CD4-positive, alpha-beta T cell treated with Interleukin-17A for 1 hour (primary cell): ENCODE measurements at places on chromosomes 4 and X.
A peak's percentile ranks its signal among the peaks of the same experiment; 100 is the strongest.

DNA sequence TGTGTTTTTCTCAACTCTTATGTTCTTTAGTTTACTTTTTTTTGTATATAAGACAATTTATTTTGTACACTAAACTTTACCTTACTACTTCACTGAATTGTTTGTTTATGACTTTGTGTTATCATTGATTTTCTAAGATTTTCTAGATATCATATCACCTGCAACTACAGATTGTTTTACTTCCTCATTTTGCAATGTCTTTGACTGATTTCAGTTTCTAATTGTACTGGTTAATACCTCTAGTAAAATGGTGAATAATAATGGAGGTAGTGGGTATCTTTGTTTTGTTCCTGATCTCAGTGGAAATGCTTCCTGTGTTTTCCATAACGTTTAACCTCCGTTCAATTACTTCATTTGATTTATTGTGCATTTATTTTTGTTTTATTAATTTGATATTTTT, 490.2 kb downstream of the TLL1 start:
- no peak for DNase-seq

DNA sequence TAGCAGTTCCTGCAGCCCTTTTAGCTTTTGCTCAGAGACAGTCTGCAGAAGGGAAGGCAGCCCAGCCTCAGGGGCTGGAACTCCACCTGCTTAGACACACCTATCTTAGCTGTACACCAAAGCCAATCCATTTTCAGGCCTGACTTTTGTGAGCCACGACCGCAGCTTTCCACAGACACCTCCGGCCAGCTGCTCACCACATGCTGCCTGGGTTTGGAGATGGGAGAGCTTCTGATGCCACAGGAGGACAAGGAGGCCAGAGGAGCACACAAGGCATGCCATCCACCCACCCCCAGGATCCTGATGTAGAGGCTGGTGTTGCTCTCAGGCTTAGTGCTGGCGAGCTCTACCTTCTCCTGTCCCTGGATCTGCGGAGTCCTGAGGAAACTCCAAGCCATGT, 141.8 kb upstream of the NALF2 start:
- DNase-seq, result no peak

DNA sequence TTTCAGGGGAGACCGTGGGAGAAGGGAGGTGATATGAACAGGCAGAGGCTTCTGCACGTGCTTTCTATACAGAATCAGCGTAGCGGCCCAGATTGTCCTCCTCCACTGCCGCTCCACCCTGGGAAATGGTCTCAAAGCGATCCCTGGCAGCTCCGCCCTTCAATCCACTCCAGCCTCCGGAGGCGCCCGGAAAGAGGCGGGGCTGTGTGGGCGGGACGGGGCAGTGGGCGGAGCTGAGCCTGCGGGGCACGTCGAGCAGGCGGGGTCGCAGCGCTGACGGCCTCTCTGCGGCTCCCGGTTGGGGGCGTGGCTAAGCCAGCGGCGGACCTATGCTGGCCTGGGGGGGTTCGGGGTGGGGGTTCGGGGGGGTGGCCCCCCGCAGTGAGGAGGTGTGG, 210 bp upstream of the SMIM10L2A start:
- peak; percentile 91 for DNase-seq

DNA sequence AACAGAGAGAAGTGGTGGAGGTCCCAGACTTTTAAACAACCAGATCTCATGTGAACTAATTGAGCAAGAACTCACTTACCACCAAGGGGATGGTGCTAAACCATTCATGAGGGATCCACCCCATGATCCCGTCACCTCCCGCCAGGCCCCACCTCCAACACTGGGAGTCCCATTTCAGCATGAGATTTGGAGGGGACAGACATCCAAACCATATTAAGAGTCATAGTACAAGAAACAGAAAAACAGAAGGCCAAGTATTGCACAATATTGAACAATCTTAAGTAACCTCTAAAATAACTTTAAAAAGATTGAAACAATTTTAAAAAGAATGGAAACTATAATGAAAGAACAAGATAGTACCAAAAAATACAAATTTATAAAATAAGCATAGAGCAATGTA, 110.0 kb downstream of the CBR4 start:
- no peak for DNase-seq

DNA sequence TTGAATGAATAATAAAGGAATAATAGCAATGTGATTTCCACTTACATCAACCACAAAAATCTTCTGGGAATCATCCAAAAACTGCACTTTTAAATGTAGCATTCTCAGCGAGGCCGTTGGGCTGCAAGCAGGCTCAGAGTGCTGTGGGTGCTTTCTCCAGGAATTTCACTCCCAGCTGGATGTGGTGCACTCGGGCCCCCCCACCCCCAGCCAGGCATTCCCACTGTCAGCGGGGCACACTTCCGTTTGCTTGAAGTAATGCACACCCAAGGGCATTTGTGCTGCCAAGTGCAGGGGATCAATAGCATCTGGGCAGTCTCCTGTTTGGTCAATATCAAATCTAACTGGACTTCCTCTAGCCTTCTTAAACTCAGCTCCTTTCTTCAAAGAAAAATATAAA, at the start of gene FRMD7:
Gene FRMD7, minus strand, starts transcription at position 278 of the 400 bp plus-strand sequence. Its CDS starts 176 bp downstream, at position 102.
- DNase-seq, result no peak

DNA sequence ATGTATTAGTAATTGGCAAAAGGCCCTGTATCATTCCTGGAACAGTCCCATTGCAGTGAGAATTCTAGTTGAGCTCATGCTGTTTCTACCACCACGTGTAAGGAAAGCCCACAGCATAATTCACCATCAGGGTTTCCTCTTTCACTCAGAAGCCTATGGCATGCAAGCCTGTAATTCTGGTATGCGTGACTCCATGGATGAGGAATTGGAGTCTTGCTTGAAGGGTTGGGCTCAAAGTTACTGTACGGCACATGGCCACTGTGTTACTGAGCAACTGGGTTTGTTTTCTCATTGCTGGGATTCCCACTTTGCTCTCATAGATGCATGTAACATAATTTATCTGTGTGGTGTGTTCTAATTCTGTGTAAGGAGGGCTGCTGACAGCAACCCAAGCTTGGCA, 132.3 kb upstream of the NR3C2 start:
- no peak for DNase-seq

DNA sequence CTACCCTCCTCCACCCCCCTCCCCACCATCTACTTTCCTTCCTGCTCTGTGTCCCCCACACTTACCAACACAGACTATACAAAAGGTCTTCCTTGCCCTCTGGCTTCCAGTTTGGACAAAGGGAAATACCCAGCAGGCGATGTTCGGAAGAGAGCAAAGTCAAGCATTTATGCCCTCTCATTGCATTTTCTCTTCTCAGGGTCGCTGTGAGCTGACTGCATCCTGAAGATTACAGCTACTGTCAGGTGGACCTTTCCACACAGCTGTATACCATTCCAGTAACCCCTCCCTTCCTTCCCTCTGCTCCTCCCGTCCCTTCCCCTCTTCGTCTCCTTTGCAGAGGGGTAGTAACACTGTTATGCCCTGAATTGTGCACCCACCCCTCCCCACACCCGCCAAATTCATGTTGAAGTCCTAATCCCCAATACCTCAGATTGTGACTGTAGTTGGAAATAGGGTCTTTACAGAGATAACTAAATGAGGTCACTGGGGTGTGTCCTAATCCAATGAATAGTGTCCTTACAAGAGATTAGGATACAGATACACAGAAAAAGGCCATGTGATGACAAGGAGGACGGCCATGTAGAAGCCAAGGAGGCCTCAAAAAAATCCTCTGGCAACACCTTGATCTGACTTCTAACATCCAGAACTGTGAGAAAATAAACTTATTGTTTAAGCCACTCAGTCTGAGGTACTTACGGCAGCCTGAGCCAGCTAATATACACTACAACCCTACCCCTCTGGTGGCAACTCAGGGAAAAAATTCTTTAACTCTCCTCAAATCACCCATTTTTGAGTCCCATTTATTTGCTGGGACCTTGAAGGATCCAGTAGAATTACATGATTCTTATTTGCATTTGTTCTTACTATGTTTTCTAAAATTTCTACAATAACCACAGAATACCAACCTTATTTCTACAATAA, 11.7 kb downstream of the MORF4L2 start:
- no peak for DNase-seq

- DNase-seq, result no peak
Observed at GRCh38 chr4:146311238-146311970, 97.1 kb downstream of the REELD1 start.

DNA sequence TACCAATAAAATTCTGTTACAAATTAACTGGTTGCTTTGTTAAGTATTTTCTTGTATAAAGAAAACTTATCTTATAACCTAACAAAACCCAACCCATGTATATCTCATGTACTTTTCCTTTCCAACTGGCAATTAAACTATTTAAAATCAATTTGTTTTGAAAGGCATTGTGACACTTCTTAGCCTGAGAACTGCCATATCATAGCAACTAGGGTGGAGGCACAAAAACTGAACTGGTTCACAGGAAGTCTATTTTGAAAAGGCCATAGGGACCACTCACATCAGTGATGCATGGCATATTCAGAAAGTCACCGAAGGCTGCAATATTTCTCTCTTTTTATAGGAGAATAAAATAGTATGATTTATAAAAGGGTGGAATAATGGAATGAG, 40.5 kb upstream of the ARSJ start:
- DNase-seq, result no peak

- no peak for DNase-seq
Observed at GRCh38 chr4:86181585-86181984, 178.3 kb downstream of the MAPK10 start.

- peak; percentile 69 for DNase-seq
Observed at GRCh38 chrX:73855546-73855945, 292.5 kb downstream of the CHIC1 start.

DNA sequence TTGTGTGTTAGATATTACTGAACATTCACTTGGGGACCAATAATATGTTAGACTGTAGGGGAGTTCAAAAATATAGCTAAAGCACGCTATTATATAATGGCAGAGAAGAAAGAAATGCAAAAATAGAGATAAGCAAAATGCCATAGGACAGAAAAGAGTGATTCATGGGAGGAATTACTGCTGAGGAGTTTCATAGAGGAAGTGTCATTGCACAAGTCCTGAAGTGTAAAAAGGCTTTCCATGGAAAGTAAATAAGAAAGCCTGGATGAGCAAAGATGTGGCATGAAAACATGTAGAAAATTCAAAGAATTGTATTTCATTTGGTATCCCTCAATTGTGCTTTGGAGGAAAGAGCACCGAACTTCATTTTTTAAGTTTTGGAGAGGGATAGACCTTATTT, 14.5 kb downstream of the HMGB2 start:
- no peak for DNase-seq

DNA sequence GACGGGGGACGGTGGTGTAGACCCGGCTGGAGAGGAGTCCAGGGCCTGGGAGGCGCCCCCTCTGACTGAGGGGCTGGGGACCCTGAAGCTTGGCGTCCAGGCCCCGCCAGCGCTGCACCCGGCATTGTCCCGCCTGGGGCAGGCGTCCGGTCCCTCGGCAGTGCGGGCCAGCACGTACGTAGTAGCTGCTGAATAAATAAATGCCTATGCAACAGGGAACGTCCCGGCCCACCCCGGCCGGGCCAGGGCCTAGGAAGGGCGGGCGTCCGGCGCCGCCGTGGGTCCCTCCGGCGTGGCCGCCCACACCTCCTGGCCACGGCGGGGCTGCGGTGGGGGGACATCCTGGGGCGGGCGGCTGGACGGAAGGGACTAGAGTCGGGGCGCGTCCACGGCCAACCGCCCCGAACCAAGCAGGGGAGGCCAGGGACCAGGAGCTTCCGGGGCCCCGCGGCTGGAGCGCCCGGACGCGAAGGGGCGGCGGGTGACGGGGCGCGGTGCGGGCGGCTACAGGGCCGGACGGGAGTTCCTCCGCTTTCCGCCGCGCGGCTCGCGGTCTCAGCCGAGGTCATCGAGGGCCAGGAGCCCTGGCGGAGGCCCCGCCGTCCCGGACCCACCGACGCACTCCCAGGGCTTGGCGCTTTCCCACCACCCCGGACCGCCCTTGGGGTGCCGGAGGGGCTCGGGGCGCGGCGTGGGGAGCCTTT, 886 bp upstream of the WWC2 start:
- DNase-seq, result no peak

- no peak for DNase-seq
Observed at GRCh38 chr4:162957521-162958143, 209.1 kb downstream of the NAF1 start.

GRCh38 chr4:139300431-139301112, 733 bp upstream of the NAA15 start:
- DNase-seq, result peak; percentile 42

DNA sequence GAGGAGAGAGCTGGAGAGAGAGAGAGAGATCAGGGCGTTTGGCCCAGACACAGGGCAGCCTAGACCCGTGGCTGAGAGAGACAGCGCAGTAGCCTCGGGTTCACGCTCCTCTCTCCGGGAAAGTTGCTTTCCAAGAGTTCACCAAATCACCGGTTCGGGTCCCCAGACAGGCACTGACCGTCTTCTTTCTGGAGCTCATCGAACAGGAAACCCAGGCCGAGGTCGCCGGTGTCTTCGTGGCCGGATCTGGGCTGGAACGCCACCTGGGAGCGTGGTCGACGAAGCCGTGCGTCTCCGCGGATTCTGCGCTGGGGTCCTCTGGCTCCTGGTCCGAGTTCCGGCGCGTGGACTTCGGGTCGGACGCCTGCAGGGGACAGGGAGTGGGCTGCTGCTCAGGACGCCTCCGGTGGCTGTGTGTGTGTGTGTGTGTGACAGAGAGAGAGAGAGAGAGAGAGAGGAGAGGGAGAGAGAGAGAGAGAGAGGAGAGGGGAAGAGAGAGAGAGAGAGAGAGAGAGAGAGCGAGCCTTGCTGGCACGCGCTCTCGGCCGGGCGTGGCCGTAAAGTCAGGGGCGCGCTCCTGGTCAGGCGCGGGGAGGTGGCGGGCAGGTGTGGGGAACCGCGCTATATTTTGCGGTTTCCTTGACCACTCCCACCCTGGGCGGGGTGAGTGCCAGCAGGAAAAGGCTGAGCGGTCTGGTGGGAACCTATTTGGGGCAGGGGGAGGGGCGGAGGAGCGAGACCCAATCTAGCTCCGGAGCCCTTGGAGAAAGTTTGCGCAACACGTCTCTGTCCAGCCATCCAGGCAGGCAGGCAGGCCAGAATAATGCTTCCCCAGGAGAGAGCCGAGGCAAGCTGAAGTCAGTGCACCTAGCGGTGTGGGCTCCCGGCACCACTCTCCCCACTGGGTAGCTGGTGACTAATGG, 62.1 kb downstream of the RHOXF2B start:
- DNase-seq, result no peak

DNA sequence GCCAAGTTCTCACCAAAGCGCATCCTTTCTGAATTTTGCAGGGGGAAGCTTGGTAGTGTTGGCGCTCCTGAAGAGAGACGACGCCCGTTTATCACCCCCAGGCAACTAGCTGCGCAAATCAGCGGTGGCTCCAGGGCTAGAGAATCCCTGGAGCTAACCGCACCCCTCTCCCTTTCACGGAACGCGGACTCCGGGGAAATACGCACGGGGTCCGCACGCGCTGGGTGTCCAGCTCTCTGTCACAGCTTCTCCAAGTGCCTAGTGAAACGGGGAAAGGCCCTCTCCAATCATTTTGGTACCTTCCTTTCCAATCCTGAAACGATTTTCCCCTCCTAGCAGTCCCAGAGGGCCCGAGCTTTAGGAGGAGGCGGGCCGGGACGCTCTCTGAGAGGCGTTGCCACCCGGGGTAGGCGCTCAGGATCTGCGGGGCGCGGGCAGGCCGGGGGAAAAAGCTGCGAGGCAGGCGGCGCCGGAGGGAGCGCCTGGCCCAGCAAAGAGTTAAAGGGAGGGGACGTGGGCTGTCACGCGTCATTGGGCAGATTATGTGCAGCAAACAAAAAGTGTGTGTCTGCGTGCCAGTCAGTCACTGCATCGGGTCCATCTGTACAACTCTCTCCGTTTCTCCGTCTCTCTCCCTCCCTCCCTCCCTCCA, at the start of gene PRDM8:
Gene PRDM8, plus strand, starts transcription at position 582 of the 652 bp plus-strand sequence. CDS start 2,578 bp downstream, outside the sequence.
- DNase-seq, result peak; percentile 36
